NK-92 treated with Interleukin-12 subunit alpha and Interleukin-12 subunit beta, amount 100 ng/mL, for 24 hours (cell line): ENCODE measurements at places on chromosomes 4 and X.

GRCh38 chr4:57342411-57342810, 232.2 kb upstream of the IGFBP7 start:
- no peak for DNase-seq

GRCh38 chrX:69165087-69165651, at the start of gene PJA1:
Gene PJA1 (minus strand): TSS chrX:69165453. CDS start chrX:69163073, 2,380 bp downstream.
- DNase-seq: peak; percentile 55

DNA sequence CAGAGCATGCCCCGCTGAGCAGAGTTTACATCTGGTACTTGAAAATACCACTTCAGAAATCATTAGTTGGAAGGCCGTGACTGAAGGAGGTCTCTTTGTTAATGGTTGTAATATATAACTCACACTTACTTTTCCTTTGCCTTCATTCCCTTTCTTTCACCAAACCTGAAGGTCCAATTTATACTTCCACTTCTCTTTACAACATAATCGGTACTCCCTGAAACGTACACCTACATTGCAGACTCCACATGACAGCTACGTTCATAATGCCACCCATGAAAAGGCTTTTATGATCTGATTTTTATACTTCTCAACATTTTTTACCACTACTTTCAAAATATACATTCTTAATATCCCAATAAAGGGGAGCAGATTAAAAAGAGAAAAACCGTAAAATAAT, 298.7 kb downstream of the C4orf33 start:
- no peak for DNase-seq

DNA sequence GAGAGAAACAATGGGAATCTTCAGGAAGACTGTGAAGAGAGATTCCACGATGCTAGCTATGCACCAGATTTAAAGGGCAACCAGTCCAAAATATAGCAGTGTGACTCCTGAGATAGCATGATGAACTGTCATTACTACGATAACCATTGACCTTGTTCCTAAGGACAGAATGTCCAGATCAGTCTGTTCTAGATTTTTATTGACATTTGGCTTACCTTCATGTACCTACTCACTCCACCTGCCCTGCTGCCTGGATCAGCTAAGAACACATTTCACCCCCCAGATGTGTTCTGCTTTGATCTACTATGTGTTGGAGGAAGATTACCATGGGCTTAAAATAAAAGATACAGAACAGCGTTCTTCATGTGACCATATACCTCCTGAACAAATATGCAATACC, 50.1 kb downstream of the ELF2 start:
- DNase-seq: no peak

DNA sequence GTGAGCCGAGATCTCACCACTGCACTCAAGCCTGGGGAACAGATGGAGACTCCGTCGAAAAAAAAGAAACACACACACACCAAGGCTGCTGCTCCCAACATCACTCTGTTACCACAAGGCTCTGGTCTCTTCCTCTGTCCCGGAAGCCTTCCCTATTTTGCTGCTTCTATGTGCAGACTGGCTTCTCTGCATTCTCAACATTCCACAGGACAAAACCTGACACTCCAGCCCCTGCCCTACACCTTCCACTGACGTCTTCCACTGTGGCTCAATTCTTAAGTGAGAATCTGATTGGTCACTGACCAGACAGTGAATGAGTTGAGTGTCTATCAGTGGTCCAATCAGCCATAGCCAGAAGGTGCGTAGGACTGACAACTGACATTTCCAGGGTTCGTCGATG, 5.9 kb downstream of the ODAPH start:
- no peak for DNase-seq

DNA sequence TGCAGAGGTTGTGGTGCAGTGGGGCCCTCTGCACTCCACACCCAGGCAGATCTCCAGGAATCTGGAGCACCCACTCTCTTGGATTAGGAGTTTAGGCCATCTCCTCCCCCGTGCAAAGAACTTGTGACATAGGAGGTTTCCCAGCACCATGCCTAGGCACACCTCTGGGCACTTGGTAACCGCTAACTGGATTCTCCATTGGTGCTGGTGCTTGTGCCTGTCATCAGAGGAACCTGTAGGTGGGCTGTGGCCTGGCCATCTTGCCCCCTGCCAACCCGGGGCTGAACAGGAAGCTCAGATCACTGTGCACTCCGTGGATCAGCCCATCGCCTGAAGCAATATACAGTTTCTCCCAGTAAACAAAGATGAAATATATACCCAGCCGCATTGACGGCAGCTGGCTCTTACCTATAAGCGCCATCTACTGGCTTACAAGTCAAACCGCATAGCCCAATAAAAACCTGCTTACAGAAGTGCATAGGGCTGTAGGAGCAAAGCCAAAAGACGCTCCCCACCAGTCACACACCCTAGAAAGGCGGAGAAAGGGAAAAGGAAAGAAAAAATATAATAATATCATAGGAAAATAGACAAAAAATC, 19.1 kb upstream of the TEX13B start:
- no peak for DNase-seq

- DNase-seq: no peak
Observed at GRCh38 chrX:10358958-10359357, 202.2 kb downstream of the CLCN4 start.

DNA sequence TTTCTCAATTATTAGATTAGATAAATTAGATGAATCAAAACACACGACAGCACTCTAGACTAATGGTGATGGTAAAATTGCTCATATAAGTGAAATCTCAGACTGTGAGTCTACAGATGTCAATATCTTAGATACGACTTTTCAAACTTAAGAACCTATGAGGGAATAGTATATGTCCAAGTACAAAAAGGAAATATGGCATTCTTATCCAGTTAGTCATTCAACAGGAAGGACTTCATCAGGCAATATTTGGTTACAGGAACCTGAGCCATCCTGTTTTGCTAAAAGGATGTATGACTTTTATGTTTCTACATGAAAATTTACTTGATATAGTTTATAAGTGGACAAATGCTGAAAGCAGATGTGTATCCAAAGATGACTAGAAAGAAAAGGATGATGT, 107.0 kb downstream of the CT47B1 start:
- no peak for DNase-seq

DNA sequence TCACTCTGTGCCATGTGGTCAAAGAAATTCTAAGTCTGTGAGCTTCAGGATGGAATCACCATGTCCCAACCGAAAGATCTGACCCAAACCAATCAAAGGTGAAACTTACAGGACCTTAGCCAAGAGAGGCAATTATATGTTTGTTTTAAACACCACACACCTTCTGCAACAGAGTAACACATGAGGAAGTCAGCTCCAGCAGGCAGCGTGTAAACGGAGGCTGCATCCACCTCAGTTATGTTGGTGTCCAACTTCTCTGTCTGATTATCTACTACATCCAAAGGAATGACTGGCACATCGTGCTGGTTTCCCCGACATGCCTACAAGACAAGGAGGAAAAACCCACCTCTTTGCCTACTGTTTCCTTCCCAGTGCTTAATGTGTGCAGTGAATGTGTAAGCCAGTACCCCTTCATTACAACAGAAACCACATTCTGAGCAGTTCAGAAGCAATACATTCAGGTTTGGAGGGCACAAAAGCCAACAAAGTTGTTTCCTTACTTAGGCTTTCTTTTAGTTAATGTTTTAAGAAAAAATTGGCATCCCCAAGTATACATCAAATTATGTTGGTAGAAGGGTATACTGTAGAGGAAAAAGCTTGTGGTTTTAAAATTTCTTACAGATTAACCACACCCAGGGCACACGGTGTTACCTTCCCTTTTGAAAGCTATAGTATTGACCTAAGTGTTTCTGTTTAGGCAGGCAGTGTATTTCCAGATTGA, 12.4 kb downstream of the CASP6 start:
- no peak for DNase-seq

DNA sequence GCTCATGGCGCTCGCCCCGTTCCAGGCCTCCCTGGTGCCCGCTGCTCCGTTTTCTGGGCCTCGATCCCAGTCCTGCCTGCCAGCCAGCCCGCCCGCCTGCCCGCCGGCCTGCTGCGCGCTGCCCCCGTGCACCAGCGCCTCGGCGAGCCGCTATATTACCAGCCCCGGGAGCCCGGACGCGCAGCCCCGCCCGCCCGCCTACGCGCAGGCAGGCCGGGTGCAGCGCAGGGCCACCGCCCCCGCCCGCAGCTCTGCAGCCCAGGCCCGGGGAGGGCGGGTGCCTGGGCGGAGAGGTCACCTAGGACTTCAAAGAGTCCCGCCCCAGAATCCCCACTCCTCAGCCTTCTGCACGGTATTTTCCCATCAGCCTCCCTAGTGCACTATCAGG, at the start of gene MAOB:
MAOB (minus strand) TSS at position 157 of the 388 bp plus-strand sequence; CDS start at position 6, 151 bp downstream.
- no peak for DNase-seq

DNA sequence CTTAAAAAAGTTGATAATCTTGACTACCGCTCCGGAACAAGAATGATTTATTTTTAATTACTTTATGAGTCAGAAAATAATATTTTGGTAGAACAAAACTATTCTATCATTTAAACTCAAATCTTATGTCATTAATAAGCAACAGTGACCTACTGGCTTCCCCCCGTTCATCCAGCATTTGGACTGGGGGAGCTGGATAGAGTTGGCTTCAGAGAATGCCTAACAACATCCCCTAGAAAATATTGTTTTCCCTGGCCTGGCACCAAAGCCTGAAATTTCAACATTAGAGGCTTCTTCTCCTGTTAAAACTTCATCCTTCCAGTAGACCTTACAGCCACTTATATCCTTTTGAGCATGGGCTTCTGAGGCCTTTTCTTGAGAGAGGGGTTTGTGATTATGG, 55.7 kb upstream of the PDLIM3 start:
- DNase-seq: no peak
